ENCODE measurements at places on chromosomes 5 and 9.

- no peak for DNase-seq
Measured at GRCh38 chr5:67102708-67103107, 93.9 kb downstream of the CD180 start.

GRCh38 chr5:428219-428618 is 14.8 kb upstream of the EXOC3 start:
- no peak for DNase-seq

DNA sequence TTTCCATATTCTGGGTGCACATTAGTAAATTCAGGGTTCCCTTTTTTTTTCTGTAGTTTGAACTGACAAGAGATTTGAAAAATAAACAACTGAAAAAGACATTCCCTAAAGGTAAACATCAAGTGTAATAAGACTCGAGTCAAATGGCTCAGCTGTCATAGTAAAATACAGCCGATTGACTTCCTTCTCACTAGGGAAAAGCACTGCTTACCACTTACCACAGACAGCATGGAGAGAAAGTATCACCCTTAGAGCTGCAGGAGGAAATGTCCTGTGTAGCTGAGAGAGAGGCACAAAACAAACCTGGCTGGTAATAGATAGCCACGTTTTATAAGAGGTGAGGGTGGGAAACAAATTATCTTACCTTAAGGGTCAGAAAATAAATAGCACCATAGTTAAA is 12.1 kb upstream of the DMAC1 start:
- no peak for DNase-seq

DNA sequence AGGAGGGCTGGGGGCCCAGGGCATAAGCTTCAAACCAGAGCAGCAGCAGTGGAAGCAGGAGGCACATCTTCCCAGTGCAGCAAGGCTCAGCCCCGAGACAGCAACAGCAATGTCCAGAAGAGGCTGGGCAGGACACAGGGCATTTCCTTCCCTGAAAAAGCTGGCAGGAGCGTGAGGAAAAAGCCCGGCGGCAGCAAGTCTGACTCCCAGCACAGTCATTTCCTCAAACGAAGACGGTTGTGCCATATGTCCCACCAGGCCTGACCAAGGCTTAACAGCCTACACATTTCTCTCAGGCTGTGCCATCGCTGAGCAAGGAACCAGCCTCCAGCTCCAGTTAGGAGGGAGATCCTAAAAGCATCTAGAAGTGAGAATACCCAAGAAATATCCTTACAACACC is 74.5 kb downstream of the APTX start:
- no peak for DNase-seq

DNA sequence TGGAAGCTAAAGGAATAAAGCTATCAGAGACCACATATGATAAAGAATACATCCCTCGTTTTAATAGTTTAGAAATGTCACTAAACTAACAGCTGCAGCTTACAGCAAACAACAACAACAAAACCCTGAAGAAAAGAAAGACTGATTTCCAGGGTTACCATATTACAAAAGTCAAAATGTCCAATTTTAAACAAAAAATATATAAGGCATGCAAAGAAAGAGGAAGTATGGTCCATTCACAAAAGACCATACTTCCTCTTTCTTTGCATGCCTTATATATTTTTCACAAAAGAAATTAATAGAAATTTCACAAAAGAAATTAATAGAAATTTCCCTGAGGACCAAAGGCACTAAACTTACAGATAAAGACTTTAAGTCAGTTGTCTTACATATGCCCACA is 354.2 kb downstream of the ARL15 start:
- DNase-seq: no peak

DNA sequence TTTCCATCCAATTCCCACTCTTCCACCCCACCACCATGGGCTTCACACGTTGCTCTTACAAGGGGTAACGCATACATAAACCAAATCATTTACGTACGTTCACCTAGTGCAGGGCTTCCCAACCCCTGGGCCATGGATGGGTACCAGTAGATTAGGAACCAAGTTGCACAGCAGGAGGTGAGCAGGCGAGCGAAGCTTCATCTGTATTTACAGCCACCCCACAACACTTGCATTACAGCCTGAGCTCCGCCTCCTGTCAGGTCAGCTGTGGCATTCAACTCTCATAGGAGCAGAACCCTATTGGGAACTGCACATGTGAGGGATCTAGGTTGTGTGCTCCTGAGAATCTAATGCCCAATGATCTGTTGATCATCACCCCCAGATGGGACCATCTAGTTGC is 82.3 kb downstream of the CEMIP2 start:
- DNase-seq: no peak

DNA sequence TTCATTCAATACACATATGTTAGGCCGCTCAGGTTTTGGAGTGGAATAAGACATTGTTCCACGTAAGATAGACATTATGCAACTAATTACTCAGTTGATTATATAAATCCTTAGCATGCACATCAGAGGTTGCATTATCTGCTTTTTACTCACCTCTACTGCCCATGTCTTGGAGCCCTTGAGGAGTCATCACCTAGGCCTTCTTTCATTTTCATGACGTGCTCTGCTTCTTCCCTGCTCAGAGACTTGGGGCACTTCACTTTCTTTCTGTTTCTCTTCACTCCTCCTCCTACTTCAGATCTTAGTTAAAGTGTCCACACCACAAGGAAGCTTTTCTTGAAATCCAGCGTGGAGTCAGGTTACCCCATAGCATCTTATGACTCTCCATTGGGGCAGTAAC is 241.1 kb downstream of the TLR4 start:
- DNase-seq: no peak

Measured in A673 (cell line).